ENCODE measurements at places on chromosomes 16 and 17.

- DNase-seq: no peak
These were observed 17.5 kb downstream of the STAT5A start for GRCh38 chr17:42305543-42306384.

DNA sequence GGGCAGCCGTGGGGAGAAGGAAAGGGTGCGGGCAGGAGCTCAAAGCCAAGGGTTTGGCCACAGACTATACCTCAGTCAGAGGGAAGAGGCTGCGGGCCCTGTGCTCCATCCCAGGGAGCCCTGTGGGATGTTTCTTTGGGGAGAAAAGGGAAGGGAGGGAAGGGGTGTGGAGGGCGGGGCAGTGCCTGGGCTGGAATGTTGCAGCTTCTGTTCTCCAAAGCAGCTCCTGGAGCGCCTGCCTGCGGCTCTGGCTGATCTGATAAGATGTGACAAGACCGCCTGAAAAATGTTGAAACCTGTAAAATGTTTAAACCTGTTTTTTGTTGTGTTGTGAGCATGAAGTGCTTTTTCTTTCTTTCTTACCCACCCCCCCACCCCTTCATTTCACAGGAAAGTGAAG lies 32.8 kb downstream of the WNT3 start:
- DNase-seq: no peak

GRCh38 chr16:86145669-86146068 lies 246.7 kb downstream of the IRF8 start:
- DNase-seq: no peak

DNA sequence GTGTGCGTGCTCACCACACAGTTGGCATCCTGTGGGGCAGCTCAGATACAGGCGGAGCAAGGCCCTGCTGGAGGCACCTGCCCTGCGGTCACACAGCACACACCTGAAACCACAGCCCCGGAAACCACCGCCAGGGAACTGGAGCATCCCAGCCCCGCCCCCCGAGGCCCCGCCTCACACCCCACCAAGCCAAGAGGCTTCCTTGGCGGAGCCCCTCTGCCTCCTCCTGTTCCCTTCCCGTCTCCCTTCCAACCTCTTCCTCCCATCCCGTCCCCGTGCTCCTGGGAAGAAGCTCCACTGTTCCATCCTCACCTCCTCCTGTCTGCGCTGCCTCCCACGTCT lies 205.5 kb downstream of the NTN1 start:
- DNase-seq: no peak

DNA sequence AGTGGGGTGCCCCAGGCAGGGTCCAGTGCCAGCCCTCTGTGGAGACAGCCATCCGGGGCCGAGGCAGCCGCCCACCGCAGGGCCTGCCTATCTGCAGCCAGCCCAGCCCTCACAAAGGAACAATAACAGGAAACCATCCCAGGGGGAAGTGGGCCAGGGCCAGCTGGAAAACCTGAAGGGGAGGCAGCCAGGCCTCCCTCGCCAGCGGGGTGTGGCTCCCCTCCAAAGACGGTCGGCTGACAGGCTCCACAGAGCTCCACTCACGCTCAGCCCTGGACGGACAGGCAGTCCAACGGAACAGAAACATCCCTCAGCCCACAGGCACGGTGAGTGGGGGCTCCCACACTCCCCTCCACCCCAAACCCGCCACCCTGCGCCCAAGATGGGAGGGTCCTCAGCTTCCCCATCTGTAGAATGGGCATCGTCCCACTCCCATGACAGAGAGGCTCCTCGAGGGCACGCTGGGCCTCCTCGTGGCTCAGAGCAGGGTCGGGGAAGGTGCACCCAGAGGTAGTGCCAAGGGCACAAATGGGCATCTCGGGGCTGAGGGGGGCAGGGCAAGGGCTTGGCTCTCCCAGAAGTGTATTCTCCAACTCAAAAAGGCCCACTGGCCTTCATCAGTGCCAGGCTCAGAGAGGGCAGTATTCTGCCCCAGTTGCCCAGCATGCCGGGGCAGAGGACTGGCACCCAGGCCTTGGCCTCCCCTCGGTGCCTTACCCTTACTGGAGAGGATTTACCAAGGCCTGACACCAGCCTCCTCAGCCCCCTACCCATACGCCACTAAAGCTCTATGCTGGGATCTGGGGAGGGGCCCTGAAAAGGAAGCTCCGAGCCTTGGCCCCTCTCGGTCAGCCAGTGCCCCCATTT lies at the start of gene CDH5:
Gene CDH5, plus strand, starts transcription at position 259 of the 867 bp plus-strand sequence. CDS start 12,647 bp downstream, outside the sequence.
- DNase-seq: peak; percentile 90

- no peak for DNase-seq
These were observed 14.2 kb downstream of the JPH3 start for GRCh38 chr16:87616556-87616955.

GRCh38 chr16:21704733-21705132 lies 41.0 kb downstream of the OTOA start:
- no peak for DNase-seq

GRCh38 chr16:13344001-13344400 lies 442.6 kb downstream of the SHISA9 start:
- DNase-seq: no peak

DNA sequence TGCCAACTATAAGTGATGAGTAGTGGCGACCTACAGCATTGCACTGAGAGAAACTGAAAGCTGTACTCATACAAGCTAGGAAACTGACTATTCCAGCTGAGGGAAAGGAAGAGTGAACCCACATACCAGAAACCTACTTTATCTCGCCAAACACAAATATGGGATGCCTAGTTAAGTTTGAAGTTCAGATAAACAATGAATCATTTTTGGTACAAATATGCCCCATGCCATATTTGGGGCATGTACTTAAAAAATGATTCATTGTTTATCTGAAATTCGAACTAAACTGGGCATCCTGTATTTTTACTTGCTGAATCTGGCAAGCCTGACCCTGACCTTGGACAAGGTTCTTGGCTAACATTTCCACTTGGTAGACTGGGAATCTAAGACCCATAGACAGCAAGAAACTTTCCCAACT lies 527.8 kb upstream of the PSMD7 start:
- no peak for DNase-seq

DNA sequence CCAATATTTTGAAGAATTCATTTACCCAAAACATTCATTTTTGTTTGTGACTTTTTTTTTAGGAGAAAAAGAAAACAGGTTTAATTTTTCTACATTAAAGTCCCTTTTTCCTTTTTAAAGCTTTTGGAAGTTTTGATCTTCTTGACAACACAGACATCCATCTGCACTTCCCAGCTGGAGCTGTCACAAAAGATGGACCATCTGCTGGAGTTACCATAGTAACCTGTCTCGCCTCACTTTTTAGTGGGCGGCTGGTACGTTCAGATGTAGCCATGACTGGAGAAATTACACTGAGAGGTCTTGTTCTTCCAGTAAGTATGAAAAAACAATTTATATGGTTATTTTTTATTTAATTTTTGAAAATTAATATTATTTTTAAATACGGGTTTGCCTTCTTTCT lies 37.2 kb downstream of the SIAH1 start:
- no peak for DNase-seq

GRCh38 chr17:27600471-27600870 lies 30.5 kb upstream of the LGALS9 start:
- DNase-seq: no peak

DNA sequence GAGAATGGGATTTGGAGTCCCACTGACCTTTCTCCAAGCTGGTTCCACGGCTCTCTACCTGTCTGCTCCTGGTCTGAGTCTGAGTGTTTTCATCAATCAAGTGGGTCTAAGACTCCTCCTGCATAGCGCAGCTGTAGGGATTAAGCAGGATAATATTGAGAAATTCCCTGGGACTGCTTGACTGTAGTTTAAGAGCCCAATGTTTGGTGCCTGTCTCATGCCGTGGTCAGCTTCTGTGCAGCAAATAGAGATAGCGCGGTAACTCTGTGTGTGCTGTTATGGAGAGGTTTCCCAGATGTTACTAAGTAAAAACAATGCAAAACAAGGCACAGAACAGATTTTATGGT lies 21.4 kb downstream of the RPTOR start:
- no peak for DNase-seq

DNA sequence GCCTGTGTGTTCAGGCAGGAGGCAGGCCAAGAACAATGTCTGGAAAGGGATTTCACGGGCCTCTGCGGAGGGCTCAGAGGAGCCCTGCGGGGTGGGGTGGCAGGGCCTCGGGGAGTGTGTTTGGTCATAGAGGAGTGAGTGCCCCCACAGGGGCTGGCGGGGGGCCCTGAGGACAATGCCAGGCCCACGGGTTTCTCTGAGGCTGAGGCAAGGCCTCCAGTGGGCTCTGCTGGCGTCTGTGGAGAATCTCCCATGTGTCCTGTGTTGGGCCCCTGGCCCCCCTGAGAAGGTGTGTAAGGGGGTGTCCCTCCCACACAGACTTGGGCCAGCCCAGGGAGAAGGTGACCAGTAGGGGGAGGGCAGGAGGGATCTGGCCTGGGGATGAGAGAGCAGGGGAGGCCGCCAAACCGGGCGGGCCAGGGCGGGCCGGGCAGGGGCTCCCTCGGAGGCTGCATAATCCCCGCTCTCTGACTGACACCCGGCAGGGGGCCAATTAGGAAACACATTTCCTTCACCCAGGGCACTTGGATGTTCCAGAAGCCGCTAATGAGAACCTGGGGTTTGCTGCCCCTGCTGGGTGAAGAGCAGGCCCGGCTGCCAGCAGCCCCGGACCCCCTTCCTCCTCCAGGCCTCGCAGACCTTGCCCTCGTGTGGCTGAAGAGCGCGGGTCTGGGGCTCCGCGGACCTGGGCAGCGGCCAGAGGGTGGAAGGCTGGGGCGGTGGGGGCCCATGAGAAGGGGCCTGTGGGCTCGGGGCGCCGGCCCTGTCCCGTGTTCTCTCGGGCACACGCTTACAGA lies 204.2 kb downstream of the NTN1 start:
- DNase-seq: no peak

DNA sequence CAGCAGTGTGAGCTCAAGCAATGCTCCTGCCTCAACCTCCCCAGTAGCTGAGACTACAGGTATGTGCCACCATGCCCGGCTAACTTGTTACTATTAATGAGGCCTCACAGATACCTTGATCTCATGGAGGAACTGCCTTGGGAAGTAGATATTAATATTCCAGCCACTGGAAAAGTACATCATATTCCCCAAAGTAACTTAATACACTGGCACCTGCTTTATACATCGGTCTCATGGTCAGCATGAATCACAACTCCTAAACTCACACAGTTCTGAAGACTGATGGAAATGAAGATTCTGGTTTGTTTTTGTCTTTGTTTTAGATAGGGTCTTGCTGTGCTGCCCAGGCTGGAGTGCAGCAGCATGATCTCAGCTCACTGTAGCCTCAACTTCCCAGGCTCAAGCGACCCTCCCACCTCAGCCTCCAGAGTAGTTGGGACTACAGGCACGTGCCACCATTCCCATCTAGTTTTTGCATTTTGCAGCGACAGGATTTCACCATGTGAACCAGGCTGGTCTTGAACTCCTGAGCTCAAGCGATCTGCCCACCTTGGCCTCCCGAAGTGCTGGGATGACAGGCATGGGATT lies 28.2 kb downstream of the ADCY9 start:
- DNase-seq: no peak

DNA sequence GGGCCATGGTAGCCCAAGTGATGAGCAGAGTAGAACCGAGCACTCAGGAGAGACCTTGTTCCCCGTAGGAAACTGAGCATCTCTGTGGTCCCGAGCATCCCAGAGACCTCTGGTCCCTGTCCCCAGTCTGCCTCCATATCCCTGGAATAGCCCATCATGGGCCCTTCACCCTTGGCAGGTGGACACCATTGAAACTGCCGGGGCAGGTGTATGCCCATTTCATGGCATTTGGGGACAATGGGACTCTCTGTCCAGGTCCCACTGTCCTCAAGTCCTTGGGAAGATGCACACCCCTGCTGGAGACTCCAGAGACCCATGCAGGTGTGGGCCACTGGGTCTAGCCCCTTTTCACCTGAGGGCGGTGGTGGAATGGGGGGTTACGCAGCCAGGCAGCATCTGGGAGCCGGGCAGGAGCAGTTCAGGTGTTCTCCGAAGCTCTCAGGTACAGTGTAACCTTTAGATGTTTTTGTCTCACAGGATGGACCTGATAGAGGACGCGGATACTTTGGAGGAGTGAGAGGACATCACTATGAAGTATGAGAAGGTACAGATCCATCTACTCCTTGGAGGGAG lies 75.9 kb downstream of the GOSR1 start:
- no peak for DNase-seq

DNA sequence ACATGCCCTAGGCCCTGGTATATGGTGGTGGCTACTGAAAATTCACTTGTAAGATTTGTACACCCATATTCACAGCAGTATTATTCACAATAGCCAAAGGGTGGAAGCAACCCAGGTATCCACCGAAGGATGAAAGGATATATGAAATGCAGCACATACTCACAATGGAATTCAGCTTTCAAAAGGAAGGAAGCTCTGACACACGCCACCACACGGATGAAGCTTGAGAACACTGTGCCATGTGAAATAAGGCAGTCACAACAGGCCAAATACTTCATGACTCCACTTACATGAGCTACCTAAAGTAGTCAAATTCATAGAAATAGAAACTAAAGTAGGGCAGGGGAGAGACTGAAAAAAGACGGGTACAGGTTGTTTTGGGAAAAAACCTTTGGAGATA lies 2.9 kb downstream of the XPO6 start:
- peak; percentile 51 for DNase-seq

- no peak for DNase-seq
These were observed 124.7 kb downstream of the BCAS3 start for GRCh38 chr17:60802377-60802776.

- DNase-seq: no peak
These were observed 36.2 kb downstream of the YPEL2 start for GRCh38 chr17:59367657-59368045.

GRCh38 chr17:47700471-47701449 lies 6.8 kb downstream of the TBKBP1 start:
- no peak for DNase-seq

- DNase-seq: peak; percentile 37
These were observed 1.7 kb upstream of the DLX3 start for GRCh38 chr17:49996495-49997300.

- DNase-seq: no peak
These were observed 16.1 kb downstream of the ESRP2 start for GRCh38 chr16:68219725-68220351.

GRCh38 chr17:5846001-5846400 lies 224.2 kb upstream of the WSCD1 start:
- DNase-seq: no peak
